ENCODE measurements at places on chromosomes 7 and 10. TPM values are rescaled to one million over a fixed set of nuclear protein-coding genes. Genes with fewer than 3 reads are reported as not detected.

DNA sequence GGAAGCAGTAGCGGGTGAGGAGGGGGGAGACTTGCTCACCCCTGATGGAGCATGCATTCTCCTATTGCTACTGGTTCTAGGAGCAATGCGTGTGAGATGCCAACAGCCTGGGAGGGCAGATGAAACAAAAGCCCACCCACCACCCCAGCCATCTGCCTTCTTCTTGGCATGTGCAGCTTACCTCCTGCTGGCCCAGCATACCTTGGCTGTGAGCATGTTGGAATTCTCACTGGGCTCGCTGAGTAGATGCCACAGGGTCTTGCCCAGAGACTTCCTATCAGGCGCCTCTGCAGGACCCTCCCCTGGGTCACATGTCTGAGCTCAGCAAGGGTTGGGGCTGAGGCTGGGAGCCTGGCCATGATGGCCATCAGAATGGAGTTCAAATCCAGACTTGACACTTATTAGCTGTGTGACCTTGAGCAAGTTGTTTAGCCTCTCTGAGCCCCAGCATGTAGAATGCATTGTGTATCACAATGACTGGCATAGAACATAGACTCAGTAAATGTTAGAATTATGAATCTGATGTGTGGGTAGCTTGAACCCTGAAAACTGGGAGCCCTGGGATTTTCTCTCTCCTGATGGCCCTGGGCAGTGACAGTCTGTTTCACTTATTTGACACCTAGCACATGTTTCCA is 38.2 kb downstream of the CDH23 start:
- no peak for DNase-seq

DNA sequence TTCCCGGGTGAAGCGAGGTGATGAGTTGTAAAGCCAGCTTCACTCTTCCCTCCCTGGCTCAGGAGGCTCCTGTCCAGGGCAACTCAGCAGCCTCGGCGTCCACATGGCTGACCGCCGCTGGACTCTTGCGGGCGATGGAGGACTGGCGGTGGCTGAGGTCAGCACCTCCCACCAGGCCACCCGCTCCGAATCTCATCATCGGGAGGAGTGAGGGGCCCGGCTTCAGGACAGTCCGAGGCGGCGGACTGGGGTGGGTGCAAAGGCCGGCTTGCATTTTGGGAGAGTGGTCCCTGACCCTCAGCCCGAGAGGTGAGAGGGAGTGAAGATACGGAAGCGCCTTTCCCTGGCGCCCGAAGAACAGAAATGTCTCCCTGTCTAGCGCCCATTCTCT is 759 bp downstream of the DNAJB12 start:
- DNase-seq, result no peak

- DNase-seq, result peak; percentile 38
Observed at GRCh38 chr10:120667276-120667675, 183.9 kb upstream of the WDR11 start.

DNA sequence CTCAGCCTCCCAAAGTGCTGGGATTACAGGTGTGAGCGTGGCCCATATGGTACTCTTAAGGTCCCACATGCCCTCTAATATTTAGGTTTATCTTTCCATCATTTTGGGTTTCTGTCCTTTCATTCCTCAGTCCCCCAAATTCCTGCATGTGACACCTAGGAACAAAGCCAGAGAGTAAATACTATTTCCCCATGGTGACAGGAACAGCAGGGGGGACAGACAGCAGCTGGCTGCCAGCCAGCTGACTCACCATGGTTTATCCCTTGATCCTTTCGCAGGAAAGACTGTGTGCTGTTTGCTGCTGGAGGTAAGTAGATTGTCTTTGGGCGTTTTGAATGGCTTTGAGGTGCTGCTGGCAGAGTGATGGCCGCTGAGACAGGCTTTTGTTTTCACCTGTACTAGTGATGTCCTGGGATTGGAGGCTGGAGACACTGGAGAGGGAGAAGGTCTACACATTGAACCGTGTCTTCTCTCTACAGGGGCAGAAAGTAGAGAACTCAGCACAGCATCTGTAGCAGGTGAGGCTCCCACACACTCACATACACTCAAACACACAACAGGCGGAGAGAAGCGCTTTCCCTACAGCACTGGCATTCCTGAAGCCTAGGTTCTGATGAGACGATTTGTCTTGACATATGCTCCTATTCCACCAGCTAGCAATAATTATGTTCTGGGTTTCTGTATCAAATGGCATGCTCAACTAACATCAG is 83.7 kb upstream of the EFCAB10 start:
- DNase-seq, result no peak

GRCh38 chr7:123789817-123790216 is 41.0 kb upstream of the WASL start:
- DNase-seq, result no peak

GRCh38 chr10:94198324-94198723 is 164.4 kb downstream of the NOC3L start:
- no peak for DNase-seq

- no peak for DNase-seq
Observed at GRCh38 chr7:22375359-22376048, 18.6 kb upstream of the RAPGEF5 start.

GRCh38 chr7:123995617-123996326 is 37.1 kb downstream of the TMEM229A start:
- DNase-seq, result no peak

DNA sequence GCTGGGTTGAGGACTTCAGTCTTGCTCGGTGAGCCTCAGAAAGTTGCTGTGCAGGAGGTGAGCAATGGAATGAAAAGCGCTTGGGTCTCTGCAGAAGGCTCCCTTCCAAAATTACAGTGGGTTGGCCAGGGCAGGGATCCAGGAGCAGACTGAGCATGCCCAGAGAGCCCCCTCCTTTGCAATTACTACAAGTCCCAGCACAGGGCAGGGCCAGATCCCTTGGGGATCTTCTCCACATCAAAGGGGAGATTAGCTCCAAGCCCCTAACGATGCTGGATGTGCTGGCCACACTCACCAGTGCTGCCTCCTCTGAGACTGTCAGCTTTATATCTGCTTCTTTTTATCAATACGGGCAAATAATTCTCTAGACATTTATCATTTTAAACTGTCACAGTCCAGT is 337.5 kb downstream of the RPS24 start:
- DNase-seq, result peak; percentile 55

- DNase-seq, result no peak
Observed at GRCh38 chr7:44235582-44236332, 35.0 kb downstream of the YKT6 start.

- no peak for DNase-seq
Observed at GRCh38 chr10:101303087-101303703, 50.8 kb upstream of the BTRC start.

GRCh38 chr10:27568196-27569175 is 64.4 kb downstream of the RAB18 start:
- no peak for DNase-seq

DNA sequence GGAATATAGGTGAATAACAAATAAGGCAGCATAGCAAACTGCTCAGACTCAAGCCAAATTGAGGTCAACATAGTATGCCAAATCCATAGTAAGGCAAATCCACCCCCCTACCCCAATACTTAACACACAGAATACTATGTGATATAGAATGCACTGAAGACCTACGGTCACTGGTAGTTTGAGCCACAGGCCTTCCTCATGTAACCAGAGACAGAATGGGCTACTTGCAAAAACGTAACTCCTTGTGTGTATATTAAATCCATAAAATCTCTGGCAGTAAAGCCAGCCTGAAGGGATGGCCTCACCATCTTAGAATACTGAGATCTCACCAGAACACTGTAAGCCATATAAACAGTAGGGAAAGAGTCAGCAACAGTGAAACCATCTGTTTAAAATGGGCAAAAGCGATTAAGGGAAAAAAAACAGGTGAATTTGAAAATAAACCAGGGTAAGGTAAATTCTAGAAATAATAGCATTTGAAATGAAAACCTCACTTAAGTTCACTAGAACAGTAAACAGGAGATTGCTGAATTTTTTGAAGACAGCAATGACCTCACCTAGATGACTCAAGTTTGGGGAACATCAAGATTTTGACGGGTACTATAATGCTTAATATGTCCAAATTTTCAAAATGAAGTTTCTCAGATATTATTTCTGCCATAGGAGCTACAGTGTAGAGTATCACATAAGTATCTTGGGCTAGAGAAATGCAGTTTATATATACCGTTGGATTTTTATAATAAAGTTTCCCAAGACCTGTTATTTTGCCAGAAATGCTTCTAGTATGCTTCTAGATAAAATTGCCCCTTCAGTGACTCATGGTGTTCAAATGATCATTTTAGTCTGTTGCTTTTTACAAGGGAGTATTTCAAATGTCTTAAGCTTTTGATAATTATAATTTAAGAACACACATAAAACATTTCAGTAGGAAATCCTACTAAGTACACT is 13.9 kb downstream of the HNRNPA2B1 start:
- no peak for DNase-seq

- DNase-seq, result no peak
Observed at GRCh38 chr10:123553810-123554430, 112.2 kb upstream of the GPR26 start.

- peak; percentile 69 for DNase-seq
Observed at GRCh38 chr10:124091646-124092249, 1.6 kb downstream of the CHST15 start.

- DNase-seq, result no peak
Observed at GRCh38 chr10:27537787-27538186, 33.7 kb downstream of the RAB18 start.

DNA sequence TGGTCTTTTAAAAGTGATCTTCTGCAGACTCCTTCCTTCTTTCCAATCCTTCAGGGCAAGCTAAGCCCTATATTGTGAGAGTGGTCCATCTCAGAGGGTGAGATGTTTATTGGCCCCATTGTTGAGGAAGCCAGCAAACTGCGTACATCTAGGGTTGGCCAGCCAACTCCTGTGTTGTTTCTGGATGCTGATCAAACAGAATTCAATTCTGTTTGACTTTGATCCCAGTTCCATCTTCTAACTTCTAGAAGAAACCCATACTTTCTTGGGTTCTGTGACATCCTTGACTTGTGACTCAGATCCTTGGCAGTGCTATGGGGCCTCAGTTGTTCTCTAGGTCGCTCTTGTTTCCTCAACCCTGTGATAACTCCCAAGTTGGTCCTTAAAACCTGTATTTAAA is 116.2 kb downstream of the LSMEM1 start:
- DNase-seq, result no peak

DNA sequence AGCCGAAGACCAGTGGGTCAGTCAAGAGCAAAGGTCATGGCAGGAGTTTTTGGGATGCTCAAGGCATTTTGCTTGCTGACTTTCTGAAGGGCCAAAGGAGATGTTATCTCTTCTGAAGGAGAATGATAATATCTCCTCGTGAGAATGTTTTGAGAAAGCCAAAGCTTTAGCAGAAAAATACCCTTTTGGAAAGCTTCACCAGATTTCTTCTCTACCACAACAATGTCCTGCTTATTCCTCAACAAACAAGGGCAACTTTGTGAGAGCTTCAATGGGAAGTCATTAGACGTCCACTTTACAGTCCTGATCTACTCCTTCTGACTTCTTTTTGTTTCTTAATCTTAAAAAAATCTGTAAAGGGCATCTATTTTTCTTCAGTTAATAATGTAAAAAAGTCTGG is 132.8 kb upstream of the DNAJB12 start:
- no peak for DNase-seq

- DNase-seq, result no peak
Observed at GRCh38 chr7:140972876-140973829, 41.6 kb downstream of the MRPS33 start.

Gene UBTD1
- 25.1 TPM for total RNA-seq

Gene PKD2L1
- not detected for total RNA-seq

Gene ZNF467
- total RNA-seq, result 4.2 TPM

Gene EBLN1
- total RNA-seq, result not detected

Gene PDE6C
- not detected for total RNA-seq

Gene LBX1
- total RNA-seq, result 5.6 TPM

Gene TRIM50
- total RNA-seq, result 0.31 TPM

Gene EIF5AL1
- 0.10 TPM for total RNA-seq

Measured in tongue (tissue), 3 donors.